ENCODE measurements at places on chromosomes 3 and 15. TPM values are rescaled to one million over a fixed set of nuclear protein-coding genes. Genes with fewer than 3 reads are reported as not detected.

GRCh38 chr3:18579661-18580060 is 154.5 kb upstream of the SATB1 start:
- no peaks in the 10 kb centered on the region for H3K27me3 ChIP-seq
- H3K4me3 ChIP-seq, result no peak overlapping the region
- no peak overlapping the region for H3K27ac ChIP-seq
- peaks cover 6% of the 10 kb centered on the region for H3K36me3 ChIP-seq
- DNase-seq, result no peak

CPNE9 gene
- total RNA-seq, result 0.14 TPM

RTP1 gene
- total RNA-seq, result not detected

GRCh38 chr3:160720123-160720746 is 35.8 kb upstream of the PPM1L start:
- H3K4me3 ChIP-seq, result no peak overlapping the region
- no peaks in the 10 kb centered on the region for H3K4me1 ChIP-seq
- no peaks in the 10 kb centered on the region for H3K36me3 ChIP-seq
- DNase-seq, result no peak

PSTPIP1 gene
- total RNA-seq, result 125 TPM

- DNase-seq, result no peak
- no peak overlapping the region for H3K4me3 ChIP-seq
- peaks cover 2% of the 10 kb centered on the region for H3K27me3 ChIP-seq
- H3K36me3 ChIP-seq, result no peaks in the 10 kb centered on the region
- H3K4me1 ChIP-seq, result no peaks in the 10 kb centered on the region
These were observed 358.8 kb downstream of the MECOM start for GRCh38 chr3:169304716-169305115.

DNA sequence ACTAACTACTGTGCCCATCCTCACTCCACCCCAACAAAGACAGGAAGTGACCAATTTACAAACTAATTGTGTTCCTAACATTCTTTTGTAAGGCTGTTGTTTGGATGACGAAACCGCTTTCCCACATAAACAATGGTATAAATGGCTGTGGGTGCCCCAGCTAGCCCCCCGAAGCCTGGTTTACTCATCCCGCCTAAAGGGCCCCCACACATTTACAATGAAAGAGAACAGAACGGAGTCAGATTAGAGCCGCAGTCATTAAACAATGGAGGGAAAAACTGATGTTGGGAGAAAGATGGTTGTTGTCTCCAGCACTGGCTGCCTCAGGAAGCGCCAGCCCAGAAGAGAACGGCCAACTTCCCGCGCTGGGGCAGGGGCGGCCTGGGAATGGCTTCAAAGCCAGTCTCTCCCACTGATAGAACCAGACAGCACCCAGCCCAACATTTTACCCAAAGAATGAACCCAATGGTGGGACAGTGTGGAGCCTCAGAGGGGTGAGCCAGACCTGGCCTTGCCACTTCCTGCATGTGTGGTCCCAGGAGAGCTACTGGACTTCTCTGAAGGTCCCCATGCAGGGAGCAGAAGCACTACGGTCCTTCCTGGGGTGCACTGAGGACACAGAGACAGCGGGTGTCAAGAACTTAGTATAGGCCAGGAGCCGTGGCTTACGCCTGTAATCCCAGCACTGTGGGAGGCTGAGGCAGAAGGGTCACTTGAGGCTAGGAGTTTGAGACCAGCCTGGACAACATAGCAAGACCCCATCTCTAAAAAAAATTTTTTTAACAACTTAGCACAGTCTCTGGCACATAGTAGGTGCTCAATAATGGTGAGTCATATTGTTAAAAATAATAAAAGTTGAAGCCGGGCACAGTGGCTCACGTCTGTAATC is 75.8 kb upstream of the GATA2 start:
- DNase-seq, result no peak
- no peak overlapping the region for H3K4me3 ChIP-seq
- H3K27ac ChIP-seq, result no peak overlapping the region
- H3K4me1 ChIP-seq, result peaks cover 16% of the 10 kb centered on the region
- no peaks in the 10 kb centered on the region for H3K36me3 ChIP-seq
- H3K27me3 ChIP-seq, result peaks cover 8% of the 10 kb centered on the region

- DNase-seq, result peak; percentile 43
- H3K4me3 ChIP-seq, result no peak overlapping the region
- H3K4me1 ChIP-seq, result peaks cover 23% of the 10 kb centered on the region
- no peak overlapping the region for H3K27ac ChIP-seq
- H3K36me3 ChIP-seq, result peaks cover 5% of the 10 kb centered on the region
These were observed 3.3 kb downstream of the LYSMD4 start for GRCh38 chr15:99729920-99730319.

DNA sequence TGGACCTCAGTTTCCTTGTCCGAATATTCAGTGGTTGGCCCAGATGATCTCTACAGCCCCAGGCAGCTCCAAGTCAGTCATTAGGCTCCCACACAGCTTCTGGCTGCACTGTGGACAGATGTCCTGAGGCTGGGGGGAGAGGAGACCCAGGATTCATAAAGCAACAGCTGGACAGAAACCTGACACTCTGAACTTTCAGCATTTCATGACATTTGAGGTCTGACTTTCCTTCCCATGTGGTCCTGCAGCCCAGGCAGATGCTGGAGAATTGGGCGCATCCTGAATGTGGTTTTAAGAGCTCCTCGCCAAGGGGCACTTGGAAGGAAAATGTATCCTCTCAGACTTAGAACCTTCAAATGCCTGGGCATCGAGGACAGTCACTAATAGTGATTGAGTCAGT is 307.6 kb upstream of the LRRFIP2 start:
- H3K27me3 ChIP-seq, result peaks cover 14% of the 10 kb centered on the region
- DNase-seq, result no peak
- no peaks in the 10 kb centered on the region for H3K4me1 ChIP-seq
- H3K27ac ChIP-seq, result no peak overlapping the region

GRCh38 chr15:85741021-85741421 is 53.7 kb downstream of the KLHL25 start:
- no peaks in the 10 kb centered on the region for H3K4me1 ChIP-seq
- peak overlapping the region; percentile 25 for H3K27ac ChIP-seq
- peaks cover 56% of the 10 kb centered on the region for H3K36me3 ChIP-seq
- no peak overlapping the region for H3K4me3 ChIP-seq
- no peaks in the 10 kb centered on the region for H3K27me3 ChIP-seq

HTD2 gene
- total RNA-seq, result 7.9 TPM

GRCh38 chr15:68536331-68537095 is 42.3 kb upstream of the CORO2B start:
- no peaks in the 10 kb centered on the region for H3K4me1 ChIP-seq
- no peak for DNase-seq
- no peaks in the 10 kb centered on the region for H3K36me3 ChIP-seq
- no peak overlapping the region for H3K4me3 ChIP-seq

DNA sequence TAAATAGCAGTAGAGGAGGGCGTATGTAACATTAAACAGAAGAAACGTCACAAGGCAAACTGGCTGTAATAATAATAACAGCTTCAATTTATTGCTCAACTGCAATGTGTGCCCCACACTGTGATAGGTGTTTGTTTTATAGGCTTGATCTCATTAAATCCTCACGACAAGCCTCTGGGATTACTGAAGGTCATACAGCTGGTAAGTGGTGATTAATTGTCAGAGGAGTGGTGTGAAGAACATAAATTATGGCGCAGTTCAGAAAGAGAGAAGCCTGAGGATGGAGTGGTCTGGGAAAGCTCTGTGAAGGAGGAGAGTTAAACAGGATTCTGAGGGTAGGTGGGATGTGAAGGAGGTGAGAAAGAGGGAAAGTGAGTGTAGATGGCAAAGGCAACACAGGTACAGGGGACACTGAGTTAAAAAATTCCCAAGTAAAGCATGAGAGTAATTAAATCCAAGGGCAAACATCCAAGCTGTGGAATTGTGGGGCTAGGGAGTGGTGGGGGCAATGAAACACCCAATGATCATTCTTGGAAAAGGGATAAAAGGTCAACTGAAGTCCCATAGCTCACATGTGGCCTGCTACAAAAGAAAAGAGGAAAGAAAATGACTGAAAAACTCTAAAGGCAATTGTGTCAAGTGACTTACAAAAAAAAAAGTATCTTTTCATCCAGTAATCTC is 16.5 kb upstream of the GLCE start:
- no peak for DNase-seq
- no peaks in the 10 kb centered on the region for H3K4me1 ChIP-seq
- no peak overlapping the region for H3K4me3 ChIP-seq
- H3K27me3 ChIP-seq, result peaks cover 40% of the 10 kb centered on the region
- no peak overlapping the region for H3K27ac ChIP-seq

Measured in activated CD4-positive, alpha-beta T cell treated with anti-CD3 and anti-CD28 coated beads for 36 hours (primary cell).